ENCODE measurements at places on chromosomes 5 and 9.
A peak's percentile ranks its signal among the peaks of the same experiment; 100 is the strongest.

DNA sequence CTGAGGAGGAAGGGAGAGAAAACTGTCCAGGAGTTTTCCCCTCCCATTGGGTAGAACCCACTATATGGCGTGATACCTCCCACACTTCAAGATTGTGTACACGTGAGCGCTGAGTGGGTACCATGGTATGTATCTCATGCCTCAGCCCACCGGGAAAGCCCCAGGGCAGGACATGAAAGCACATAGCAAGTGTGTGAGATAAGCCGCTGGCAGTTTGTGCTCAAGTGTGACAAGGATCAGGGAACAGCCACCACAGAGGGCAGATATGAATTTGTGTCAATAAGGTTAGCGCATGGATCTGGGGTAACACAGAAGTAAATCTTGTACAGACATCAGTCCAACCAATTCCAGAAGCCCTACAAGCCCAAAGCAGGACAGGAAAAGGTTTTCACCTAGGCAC, 42.6 kb upstream of the NAA35 start:
- no peak for DNase-seq

- no peak for DNase-seq
These were observed 131.5 kb upstream of the PTPN3 start for GRCh38 chr9:109629615-109630014.

DNA sequence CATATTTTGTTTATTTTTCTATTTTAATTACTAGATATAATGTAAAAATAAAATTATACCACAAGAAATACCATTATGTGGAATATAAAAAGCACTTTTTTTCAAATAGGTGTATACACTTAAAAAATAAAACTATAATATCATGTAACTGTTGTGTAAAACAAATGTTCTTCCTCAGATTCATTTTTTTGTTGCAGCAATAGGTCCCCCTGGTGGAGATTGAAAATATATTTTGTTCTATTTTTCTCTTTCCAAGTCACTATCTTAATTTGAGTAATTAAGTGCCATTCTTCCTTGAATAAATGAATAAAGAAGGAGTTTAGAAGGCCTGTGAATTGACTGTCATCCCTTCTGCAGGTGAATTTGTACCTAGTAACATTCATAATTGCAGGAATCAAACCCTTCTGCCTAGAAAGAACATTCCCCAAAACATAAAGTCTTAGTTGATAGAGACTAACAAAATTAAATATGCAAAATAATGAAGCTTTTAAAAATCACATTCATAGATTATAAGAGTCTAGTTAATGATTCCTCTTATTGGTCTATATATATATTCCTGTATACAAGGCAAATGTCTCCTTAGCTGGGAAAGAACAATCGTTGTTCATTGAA, 23.4 kb downstream of the CETN3 start:
- peak; percentile 2 for DNase-seq

GRCh38 chr5:168765551-168766425, 186.6 kb upstream of the PANK3 start:
- peak; percentile 46 for DNase-seq

GRCh38 chr9:111094433-111094924, 56.2 kb upstream of the LPAR1 start:
- DNase-seq, result peak; percentile 50
